Psoas muscle (tissue), 8 donors: ENCODE measurements at places on chromosomes 2 and 18. TPM values are rescaled to one million over a fixed set of nuclear protein-coding genes. Genes with fewer than 3 reads are reported as not detected.

GRCh38 chr2:60954139-60954538, 63.4 kb upstream of the PEX13 start:
- DNase-seq: no peak

RBM45 gene
- 4.5 TPM for total RNA-seq

DNA sequence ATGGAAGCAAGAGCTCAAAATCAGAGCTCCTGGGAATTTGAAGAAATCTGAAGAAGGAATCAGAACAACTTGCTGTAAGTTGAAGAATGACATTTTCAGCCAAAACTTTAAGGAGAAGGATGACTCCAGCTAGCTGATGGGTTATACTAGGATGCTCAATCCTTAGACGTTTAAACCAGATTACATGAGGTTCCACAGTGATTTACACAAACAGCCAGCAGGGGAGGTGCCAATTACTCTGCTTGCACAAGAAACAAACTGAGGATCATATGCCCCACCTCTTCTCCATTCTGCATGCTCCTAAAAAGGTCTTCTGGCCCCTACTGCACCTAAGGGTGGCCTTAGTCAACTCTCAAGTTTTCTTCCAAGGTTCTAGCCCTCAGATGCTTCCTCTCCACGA, 47.9 kb upstream of the PCBP1 start:
- DNase-seq: no peak

DNA sequence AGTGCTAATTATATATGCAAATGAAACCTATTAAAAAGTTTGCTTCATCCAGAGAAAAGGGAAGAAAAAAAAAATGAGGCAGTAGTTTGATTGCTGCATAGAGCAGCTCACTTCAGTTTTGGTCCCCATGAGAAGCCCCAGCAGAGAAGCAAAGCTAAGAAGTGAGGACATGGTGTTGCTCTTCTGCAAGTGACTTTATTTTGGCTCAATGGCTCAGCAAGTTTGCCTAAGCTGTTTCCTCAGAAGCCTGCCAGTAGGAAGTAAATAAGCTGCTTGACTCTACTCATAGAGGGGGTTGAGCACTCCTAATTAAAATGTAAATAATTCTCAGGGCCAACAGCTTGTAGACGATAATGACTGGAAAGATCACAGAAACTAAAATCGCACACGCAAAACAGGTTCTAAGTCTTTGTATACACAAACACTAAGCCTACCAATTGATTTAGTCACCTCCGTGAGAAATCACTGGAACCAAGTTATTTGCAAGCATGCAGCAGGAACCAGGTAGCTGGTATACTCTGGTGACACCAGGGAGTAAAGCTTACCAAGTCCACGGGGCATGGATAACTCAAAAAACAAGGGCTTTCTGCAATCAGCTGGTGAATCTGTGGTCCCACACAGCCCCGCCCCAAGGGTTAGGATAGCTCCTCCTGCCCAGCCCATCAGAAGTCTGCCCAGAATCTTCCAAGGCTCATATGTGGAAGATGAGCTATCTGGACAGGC, 39.7 kb upstream of the NABP1 start:
- no peak for DNase-seq

- DNase-seq: no peak
Measured at GRCh38 chr2:105765415-105766299, 20.9 kb downstream of the NCK2 start.

DNA sequence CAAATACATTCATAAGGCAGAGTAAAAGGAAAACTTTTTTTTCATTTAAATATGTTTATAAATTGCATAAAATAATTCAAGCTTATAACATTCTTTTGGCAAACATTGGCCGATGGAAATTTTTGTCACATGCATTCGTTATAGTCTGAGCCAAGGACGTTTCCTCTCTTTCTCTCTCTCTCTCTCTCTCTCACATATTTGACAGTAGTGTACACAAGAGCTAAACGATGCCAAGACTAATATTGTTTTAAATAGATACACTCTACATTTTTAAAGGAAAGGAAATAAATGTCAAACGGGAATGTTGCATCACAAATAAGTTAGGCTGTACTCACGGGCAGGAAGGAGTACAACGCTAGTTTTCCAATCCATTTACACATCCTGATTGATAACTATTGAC, 251.1 kb upstream of the SMIM21 start:
- DNase-seq: no peak

DNA sequence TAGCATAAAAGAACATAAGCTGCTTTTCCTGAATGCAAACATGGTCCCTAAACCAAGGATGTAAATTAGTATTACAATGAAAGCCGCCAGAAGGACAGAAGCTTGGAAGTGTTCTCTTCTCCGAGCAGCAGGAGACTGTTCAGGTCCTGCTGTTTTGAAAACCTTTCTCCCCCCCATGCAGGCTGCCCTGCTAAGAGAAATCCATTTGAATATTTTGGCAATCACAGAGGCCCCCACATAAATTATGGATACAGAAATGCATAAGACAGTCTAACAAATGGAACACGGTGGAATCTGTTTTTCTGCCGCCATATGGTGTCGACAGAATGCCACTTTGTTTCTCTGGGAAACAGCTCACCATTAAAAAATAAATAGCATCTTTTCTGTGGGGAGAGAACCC, 600.4 kb upstream of the KLHL29 start:
- no peak for DNase-seq

GRCh38 chr2:3413697-3414096, 34.2 kb downstream of the TRAPPC12 start:
- DNase-seq: no peak

DNA sequence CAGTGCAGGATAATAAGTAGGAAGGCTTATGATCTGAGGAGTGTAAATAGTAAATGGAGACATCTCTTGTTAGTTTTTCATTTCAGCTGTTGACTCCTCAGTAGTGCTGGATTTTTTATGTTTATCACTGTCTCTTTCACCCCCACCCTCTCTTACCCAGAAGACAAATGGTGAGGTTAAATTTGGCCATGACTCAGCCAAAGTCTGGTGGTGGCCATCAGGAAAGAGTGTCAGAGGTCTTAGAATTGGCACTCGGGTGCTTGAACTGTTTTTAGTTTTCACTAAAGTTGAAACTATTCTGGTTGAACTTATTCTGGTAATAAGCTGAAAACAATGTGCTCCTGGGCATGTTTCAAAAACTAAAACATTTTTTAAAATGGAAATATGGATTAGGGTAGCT, 123.3 kb downstream of the FHOD3 start:
- no peak for DNase-seq

ZSWIM2 gene
- not detected for total RNA-seq

GRCh38 chr18:25097569-25098056, 254.4 kb downstream of the ZNF521 start:
- no peak for DNase-seq

GRCh38 chr2:21257621-21258020, 133.9 kb downstream of the TDRD15 start:
- DNase-seq: no peak

KYNU gene
- 0.40 TPM for total RNA-seq

DNA sequence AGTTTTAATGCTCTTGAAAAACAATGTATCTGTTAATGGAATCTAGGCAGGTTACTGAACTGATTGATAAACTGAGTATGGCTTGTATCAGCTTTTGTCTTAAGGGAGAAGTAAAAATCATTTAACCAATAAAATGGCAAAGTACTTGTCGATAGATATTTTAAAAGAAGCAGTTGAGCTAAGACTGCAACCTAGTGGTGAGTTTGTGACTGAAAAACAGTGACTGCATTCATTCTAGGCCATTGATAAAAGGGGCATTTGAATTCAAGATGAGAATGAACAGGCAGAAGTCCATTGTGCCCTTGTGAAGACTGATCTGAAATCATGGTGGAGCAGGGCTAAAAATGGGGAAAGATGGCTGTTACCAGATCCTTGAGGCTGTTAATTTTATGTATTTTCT, 59.4 kb upstream of the MSTN start:
- DNase-seq: no peak

- DNase-seq: no peak
Measured at GRCh38 chr2:44579115-44579836, 217.5 kb downstream of the CAMKMT start.

GRCh38 chr2:127679680-127680361, 4.5 kb upstream of the LIMS2 start:
- no peak for DNase-seq

MERTK gene
- 2.9 TPM for total RNA-seq

VAMP5 gene
- total RNA-seq: 78.0 TPM

ZNF142 gene
- total RNA-seq: 29.9 TPM

DNA sequence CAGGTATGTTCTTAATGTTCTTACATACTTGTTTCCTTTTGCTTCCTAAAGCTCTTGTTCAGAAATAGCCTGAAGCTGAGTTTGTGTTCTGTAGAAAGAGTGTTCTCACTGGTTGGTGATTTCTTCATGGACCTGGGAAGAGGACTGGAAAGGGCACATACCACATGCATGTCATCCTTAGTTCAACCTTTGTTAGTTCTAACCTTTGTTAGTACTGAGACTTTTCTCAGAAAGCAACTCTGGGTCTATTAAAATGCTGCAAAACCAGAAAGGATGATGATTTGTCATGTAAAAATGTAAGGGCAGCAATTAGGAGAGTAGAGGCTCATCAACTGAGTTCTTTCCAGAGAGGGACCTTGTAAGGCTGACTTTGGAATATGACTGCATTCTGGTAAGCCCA, 2.5 kb upstream of the FAP start:
- DNase-seq: no peak

- no peak for DNase-seq
Measured at GRCh38 chr2:69721022-69721421, 20.9 kb upstream of the ANXA4 start.

KCNE4 gene
- total RNA-seq: 1.7 TPM

DNA sequence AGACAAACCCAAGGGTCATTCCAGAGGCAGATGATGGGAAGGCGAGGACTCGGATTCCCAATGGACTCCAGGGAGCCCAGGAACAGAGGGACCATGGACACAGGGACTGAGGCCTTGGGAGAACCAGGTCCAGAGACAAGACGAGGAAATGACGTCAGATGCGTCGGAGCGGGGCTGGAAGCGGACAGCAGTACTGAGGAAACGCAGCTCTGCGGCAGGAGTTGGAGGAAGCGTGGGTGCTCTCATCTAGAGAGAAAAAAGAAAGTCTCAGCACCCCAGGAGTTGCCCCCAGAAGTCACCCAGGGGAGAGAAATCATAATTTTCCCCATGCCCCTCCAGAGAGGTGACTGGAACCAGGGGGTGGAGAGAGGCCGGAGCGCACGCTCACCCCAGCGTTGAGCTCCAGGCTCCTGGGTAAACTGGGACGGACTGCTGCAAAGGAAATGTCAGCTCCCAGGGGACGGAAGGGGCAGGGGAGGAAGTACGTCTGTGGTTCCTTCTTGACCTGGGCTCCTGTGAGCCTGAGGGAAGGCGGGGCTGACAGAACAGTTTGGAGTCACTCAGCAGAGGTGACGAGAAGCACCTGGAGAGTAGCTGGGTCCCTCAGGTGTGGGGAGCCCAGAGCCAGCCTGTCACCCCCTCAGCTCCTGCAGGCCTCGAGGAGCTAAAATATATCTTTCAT, 44.7 kb downstream of the CMPK2 start:
- no peak for DNase-seq

GRCh38 chr2:210356944-210357343, 42.0 kb upstream of the MYL1 start:
- no peak for DNase-seq

CYP26B1 gene
- total RNA-seq: 2.2 TPM

DNA sequence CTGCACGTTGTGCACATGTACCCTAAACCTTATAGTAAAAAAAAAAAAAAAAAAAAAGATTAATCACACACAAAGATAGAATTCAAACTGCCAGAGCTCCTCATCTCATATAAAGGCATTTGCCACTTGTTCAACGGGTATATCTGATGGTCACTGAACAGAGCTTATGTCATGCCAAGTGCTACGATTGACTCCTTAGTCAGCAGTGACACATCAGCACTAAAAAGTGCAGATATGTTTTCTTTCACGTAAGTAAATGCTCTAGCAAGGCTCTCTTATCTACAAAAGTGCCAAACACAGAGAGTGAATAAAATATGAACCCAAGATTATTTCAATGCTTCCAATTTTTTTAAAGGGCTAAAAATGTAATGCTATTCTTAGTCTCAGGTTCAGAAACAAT, 1.1 kb downstream of the LMAN1 start:
- no peak for DNase-seq

ATP6V1B1 gene
- not detected for total RNA-seq

FAM237A gene
- total RNA-seq: not detected

TMEM163 gene
- not detected for total RNA-seq

DNA sequence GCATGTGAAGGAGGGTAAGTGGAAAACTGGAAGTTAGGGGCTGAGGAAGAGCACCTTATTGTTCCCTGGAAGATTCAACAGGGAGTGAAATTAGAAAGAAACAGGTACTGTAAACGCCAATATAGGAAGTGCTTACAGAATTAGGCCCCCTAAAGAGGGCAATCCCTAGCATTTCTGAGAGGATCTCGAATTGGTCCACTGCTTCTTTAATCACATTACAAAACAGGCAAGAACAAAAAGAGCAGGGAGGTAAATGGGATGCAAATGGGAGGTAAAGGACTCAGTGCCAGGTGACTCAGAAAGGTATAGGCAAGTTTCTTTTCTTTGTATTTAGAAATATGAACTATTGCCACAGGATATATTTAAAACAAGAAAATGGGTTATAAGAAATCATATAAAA, 116.4 kb upstream of the FANCL start:
- DNase-seq: no peak

SPEG gene
- total RNA-seq: 324 TPM

GRP gene
- total RNA-seq: not detected

GRCh38 chr2:85066006-85066740, 67.0 kb upstream of the TCF7L1 start:
- no peak for DNase-seq

VAMP8 gene
- total RNA-seq: 15.7 TPM

ANKRD62 gene
- total RNA-seq: not detected
